ENCODE measurements at places on chromosomes 2 and 18.

DNA sequence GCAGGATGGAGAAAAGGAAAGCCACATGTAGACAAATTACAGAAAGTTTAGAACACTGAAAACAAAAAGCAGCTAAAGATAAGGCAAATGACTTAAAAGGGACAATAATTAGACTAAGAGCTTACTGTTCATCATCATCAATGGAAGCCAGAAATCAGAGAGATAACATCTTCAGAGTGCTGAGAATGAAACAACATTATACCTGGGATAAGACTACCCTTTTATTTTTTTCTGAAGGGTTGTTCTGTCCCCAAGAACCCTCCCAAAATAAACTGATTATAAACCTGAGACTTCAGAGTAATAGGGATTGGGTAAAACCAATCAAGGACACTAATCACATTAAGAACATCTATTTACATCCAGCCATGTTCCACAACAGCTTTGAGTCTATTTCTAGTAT, 6.9 kb upstream of the NEDD4L start:
- no peak for DNase-seq

DNA sequence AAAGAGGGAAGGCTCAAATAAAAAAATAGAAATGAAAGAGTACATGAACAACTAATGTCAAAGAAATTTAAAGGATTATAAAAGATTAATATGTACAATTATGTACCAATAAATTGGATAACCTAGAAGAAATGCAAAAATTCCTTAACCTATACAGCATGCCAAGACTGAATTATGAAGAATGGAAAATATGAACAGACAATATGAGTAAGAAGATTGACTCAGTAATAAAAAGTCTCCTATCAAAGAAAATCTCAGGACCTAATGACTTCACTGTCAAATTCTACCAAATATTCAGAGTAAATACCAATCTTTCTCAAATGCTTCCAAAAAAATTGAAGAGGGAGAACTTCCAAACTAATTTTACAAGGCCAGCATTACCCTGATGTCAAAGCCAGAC, 120.2 kb upstream of the SPOPL start:
- DNase-seq, result no peak

DNA sequence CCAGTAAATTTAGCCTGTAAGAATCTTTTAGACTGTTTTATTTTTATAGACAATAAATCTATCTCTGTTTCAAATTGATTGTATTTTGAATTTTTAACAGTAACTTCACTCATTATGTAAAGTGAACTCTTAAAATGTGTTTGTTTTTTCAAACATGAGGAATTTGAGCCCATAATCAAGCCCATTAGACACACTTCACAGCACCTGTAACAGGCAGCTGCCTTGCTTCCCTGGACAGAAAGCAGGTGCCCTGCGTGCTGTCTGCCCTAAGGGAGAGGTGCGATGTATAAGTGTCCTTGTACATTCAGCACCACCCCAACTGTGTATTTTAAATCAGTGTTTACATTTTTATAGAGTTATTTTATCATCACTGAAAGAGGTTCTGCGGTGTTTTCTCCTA, 186.5 kb upstream of the TPO start:
- no peak for DNase-seq

DNA sequence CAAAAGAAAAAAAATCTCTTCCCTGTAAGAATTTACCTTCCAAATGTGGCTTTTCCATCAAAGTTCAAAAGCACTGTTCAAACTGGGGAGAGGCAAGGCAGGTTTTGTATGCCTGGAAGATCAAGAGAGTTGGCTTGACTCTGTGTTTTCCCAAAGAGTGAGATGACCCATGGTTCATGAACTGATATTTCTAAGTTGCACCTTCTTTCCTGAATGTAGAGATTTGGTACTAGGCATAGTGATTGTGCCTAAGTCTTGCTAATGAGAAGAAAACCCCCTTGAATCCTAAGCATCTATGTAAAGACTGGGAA, 23.4 kb upstream of the LPIN1 start:
- no peak for DNase-seq

- no peak for DNase-seq
Observed at GRCh38 chr2:218485986-218486667, 67.2 kb downstream of the VIL1 start.

GRCh38 chr18:46253498-46253897, 149.3 kb downstream of the HAUS1 start:
- DNase-seq, result no peak

DNA sequence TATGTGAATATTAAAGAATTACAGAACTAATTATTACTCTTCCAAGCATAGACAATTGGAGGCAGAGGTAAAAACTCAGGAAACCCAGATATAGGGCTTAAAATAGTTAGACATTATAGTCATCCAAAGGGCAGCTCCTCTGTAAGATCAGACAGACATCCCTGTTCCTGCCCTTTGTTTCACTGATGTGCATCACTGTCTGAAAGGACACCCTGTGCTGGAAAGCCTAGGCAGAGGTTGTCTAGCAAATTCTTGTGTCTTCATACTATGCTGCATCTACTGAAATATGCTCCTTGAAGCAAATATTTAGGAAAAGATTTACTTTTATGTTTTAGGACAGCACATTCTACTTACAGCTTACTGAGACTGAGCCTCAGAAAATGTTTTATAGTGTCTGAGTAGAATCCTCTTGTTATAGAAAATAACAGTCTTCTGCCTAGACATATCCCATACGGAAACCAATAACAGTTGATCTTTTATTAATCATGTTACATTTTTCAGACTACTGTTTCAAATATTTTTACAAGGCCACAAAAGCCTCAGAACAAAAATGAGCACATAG, 977.3 kb upstream of the CDH2 start:
- DNase-seq, result no peak

- no peak for DNase-seq
Observed at GRCh38 chr2:240868286-240869108, at the start of gene AGXT. Gene AGXT, plus strand, starts transcription at chr2:240868824. Its CDS starts 42 bp downstream, at chr2:240868866.

DNA sequence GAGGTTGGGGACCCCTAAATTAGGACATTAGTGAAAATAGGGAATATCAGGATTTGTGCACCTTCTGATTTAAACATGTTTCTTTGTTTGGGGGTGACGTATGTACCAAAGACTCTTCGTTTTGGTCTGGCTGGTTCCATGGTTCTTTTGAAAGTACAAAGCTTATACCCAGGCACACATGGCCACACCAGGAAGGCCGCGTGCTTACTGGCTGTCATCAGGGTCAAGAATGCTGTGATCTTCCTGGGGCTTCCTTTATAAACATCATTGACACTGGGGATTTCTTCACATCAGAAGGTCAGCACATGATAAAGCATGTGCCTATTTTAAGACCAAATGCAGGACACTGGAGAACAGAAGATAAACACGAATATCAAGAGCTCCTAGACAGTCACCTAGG, 230.6 kb upstream of the ID2 start:
- no peak for DNase-seq

DNA sequence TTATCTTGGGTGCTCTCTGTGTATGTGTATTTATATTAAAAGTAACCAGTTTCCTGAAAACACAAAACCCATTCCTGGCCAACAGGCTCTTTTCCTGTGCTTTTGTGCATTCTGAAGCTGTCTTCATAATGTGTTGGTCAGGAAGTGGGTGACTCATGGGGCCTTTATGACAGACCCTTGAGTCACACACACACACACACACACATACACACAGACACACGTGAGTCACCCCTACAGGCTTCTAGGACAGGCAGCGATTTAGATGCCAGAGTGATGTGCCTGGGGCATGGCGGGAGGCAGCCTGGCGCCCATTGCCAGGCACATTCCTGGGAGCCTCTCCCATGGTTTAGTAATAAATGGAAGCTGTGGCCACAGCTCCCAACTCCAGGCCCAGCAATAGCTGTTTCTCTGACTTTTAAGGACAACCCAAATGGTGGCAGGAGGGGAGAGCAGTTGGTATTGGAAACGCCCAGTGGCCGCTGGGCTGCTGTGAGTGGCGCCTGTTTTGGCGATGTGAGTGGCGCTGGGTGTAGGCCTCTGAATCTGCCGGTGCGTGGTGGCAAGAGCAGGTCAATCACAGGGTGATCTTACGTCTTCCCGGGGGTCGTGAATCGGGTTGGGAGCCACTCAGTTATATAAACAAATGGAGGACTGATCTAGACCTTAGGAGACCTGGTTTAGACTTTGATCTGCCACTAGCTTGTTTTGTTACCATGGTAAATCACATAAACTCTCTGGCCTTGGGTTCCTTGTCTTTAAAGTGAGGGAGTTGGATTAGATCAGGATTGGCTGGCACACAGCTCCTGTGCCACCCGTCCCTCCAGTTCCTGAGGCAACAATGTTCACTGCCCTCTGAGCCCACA, 150.7 kb upstream of the DLX2 start:
- peak; percentile 65 for DNase-seq

GRCh38 chr2:145849466-145849865, 1329.5 kb upstream of the ZEB2 start:
- no peak for DNase-seq

DNA sequence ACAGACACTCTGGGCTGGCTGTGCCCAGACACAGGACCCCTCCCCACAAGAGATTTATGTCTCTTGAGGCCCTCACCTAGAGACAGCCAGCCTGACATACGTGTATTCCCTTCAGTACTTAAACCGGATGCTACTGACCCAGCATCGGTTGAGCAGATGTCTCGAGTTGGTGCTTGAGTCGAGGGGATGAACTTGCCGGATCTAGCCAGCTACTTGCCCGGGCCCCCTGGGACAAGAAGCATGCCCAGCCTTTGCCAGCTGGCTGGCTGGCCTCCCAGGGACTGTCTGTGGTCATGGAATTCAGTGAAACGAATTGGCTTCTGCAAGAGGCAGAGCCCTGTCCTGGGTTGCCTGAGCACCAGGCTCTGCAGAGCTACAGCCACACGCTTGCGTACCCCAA, 36.0 kb downstream of the DNMT3A start:
- no peak for DNase-seq

GRCh38 chr2:126784045-126784444, 114.6 kb upstream of the TEX51 start:
- no peak for DNase-seq
